ENCODE measurements at places on chromosomes 7 and 10.
A peak's percentile ranks its signal among the peaks of the same experiment; 100 is the strongest.

DNA sequence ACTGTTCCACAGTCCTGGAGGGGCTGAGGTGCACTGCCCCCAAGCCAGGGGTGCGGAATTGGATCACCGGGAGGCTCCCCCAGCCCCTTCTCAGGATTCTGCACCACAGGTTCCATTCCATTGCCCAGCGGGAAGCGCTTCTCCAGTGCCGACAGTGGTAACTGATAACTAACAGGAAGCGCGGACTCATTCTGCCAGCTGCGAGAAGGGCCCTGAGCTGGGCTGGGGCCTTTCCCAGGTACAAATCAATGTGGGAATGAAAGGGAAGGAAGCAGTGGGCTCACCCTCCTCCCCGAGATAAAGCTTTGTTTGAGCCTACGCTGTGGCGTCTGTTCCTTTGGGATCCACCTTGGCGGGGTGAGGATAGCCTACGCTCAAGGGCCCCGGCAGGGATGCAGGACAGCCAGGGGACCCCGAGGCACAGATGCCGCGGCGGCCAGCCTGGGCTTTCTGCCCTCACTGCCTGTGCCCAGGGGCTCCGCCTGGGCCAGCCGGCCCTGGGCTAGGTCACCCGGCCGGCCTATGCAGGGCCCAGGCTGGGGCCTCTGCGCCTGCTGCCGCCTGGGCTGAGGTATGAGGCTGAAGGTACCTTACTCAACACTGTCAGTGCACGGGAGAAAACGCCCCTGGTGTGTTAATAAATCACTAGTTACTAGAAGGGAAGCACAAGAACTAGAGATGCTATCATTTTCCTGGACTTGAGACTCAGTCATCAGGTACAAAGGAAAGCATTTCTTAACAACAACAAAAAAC lies 39.4 kb downstream of the EN2 start:
- no peak for DNase-seq

DNA sequence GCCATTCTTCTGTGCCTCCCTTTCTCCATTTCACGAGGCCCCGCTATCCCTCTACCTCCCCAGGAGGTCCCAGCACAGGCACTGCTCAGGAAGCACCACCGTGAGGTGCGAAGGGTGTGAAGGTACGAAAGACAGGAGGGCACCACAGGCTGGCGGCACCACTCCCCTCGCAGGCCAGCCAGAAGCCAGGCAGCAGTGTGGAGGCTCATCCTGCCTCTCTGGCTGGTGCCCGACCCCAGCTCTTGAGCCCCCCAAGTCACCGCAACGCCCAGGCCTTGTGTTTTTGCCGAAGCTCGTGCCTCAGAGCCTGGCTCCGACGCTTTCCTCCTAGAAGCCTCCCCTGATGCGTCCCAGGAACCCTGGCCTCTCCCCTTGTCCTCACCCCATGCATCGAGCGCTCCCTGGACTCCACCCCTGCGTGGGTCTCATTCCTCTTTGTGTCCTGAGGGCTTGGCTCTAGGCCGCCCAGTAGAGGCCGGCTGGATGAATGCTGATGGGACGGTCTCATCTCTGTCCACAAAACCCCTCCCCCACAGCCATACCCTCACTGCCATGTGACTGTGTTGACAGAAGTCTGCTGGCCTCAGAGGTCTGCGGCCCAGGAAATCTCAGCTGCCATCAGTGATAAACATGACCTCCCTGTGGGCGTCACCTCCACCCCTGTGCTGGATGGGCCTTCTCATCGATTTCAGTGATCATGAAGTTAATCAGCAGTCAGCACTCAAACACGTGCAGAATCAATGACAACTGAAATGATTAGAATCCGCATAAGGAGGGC lies 19.3 kb downstream of the BRI3 start:
- peak; percentile 84 for DNase-seq

- DNase-seq = no peak
These were observed 372.6 kb downstream of the PHF14 start for GRCh38 chr7:11346302-11346701.

GRCh38 chr7:20164425-20165145 lies 52.6 kb downstream of the MACC1 start:
- DNase-seq = no peak

DNA sequence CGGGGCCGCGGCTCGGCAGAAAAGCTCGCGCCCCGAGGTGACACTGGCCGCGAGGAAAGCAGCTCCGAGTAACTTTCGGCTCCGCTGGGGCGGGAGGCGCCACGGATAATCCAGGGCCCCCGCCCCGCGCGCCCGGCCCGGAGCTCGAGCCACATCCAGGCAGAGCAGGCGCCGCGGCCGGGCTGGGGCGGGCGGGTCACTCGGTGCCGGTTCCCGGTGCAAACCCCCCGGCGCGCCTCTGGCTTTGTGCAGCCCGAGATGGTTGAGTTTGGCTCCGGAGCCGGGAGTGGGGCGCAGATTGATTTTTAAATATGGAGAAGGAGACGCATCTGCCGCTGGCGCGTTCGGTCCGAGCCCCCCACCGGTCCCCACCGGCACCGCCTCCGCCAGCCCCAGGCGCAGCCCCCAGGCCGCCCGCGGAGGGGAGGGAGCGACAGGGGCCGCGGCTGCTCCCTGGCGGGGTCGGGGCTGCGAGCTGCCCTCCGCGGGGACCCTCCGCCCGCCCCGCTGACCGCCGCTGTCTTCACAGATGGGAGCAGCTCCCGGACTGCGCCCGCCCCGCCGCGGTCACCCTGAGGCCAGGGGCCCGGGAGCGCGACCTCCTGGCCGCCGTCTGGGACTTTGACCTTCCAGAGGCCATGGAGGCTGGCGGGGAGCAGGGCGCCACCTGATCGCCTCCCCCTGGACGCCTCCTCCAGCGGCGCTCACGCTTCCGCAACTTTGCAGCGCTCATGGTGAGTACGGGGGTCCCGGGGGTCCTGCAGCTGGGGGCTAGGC lies 643 bp downstream of the ADGRA1 start:
- DNase-seq = no peak

- DNase-seq = peak; percentile 76
These were observed 903 bp upstream of the KCNMA1 start for GRCh38 chr10:77638321-77639101.

DNA sequence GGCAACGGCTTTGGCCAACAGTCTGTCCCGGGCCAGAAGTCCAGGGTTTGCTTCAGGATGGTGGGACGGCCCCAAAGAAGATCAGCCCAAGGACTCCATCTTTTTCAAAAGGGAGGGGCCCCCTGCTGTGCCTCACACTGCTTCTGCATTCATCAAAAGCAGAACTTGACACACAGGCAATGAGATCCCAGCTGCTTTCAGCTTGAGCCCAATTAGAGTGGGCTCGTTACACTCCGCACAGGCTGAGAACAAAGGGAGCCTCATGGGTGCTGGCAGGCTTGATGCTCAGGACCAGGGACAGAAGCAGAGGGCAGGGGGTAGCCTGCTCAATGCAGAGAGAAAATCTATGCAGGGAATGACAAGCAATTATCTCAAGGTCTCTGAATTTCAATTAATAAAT lies 45.5 kb downstream of the VOPP1 start:
- DNase-seq = peak; percentile 67

DNA sequence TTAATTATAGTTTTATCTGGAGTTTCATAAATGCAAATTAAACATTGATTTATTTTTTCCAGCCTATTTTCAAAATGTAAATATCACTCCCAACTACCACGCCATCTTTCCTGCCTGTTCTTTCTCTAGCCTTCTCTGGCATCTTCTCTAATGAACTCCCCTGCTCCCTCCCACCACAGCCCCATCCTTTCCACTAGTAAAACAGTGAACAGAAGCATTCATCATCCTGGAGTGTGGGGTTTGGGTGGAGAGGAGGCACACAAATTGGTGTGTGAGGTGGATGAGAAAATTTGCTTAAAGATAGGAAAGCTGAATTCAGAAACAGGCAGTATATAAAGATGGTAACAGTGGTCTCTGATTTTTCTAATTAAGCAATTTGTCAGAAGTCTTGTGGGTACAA lies 479.4 kb downstream of the ARL4A start:
- no peak for DNase-seq

DNA sequence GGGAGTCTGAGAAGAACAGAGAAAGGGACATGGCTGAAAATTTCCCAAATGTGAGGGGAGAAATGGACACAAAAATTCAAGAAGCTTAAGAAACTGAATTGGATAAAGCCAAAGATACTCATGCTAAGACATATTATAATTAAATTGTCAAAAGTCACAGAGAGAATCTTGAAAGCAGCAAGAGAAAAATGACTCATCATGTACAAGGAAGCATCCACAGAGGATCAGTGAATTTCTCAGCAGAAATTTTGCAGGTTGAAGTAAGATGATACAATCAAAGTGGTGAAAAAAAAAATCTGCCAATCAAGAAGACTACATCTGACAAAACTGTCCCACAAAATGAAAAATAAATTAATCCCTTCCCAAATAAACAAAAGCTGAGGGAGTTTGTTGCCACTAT lies 56.8 kb downstream of the MPP7 start:
- no peak for DNase-seq
